IMR-90 (cell line): ENCODE measurements at places on chromosomes 3 and 15. TPM values are rescaled to one million over a fixed set of nuclear protein-coding genes. Genes with fewer than 3 reads are reported as not detected.

Gene SPESP1
- 3.0 and 3.3 TPM in 2 replicates for total RNA-seq

Gene DPPA2
- total RNA-seq = not detected in 2 replicates

Gene TP63
- not detected in 2 replicates for total RNA-seq

Gene SAMD7
- total RNA-seq = not detected in 2 replicates

Gene STIMATE
- total RNA-seq = 7.5 and 10.6 TPM in 2 replicates

Gene GPX1
- total RNA-seq = 126 and 128 TPM in 2 replicates
